ENCODE measurements at places on chromosomes 12 and 14. TPM values are rescaled to one million over a fixed set of nuclear protein-coding genes. Genes with fewer than 3 reads are reported as not detected.

GRCh38 chr12:104887452-104887851 lies 70.6 kb downstream of the SLC41A2 start:
- peak overlapping the region; percentile 51 for H3K27ac ChIP-seq
- peaks cover 26% of the 10 kb centered on the region for H3K4me1 ChIP-seq
- DNase-seq: no peak
- H3K4me3 ChIP-seq: no peak overlapping the region

DNA sequence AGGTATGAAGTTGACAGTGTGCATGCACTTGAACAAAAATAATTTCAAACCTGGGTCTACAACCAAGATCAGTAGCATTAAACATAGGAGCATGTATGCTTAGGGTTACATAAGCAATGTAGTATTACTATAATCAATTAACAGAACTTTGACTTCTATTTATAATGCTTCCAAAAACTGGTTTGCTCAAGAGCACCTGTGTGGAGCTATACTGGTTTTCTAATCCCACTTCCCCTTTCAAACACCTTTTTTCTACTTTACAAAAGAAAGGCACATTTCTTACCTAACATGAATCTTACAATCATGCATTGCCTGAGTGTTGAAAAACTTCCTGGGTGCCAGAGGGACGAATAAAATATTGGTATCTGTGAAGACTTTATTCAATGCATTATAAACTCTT lies 72.7 kb downstream of the EFCAB11 start:
- H3K36me3 ChIP-seq: no peaks in the 10 kb centered on the region
- DNase-seq: no peak
- no peaks in the 10 kb centered on the region for H3K27me3 ChIP-seq

DNA sequence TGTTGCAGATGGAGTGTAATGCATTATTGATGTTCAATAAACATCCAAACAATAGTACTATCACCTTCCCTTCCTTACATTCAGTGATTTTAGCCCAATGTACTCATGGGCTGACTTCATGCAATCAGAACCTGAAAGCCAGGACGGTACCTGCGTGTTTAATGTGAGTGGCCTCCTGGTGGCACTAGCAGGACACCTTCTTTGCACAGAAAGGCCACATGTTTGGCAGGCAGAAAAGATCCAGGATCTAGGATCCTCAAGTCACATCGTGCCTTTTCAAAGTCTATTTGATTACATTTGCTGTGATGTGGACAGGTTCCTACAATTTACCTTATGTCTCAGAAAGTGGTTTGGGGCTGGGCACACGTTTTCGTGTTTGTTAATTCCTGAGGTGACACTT lies 82.9 kb downstream of the NEDD1 start:
- no peak overlapping the region for H3K4me3 ChIP-seq
- no peak overlapping the region for H3K27ac ChIP-seq
- peaks cover 41% of the 10 kb centered on the region for H3K27me3 ChIP-seq
- peaks cover 9% of the 10 kb centered on the region for H3K4me1 ChIP-seq
- no peaks in the 10 kb centered on the region for H3K36me3 ChIP-seq
- peak; percentile 78 for DNase-seq

DNA sequence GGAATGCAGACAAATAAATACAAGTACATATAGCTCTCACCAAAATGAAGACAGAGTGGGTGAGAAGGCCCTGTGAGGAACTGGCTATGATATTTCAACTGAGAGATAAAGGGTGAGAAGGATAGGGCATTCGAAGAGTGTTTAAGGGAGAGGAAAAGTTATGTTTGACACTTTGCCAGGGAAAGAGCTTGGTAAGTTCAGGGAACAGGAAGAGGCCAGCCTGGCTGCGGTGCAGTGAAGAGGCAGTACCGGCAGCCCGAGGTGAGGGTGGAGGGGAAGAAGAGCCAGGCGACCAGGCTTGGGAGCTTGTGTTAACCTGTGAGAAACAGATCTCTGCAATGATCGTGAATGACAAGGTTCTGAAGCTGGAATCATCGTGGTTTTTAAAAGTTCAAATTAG lies 84.7 kb upstream of the RFX4 start:
- DNase-seq: no peak
- no peaks in the 10 kb centered on the region for H3K27me3 ChIP-seq
- H3K4me1 ChIP-seq: no peaks in the 10 kb centered on the region

The LRRC10 gene
- not detected for total RNA-seq

The IL22 gene
- not detected for total RNA-seq

DNA sequence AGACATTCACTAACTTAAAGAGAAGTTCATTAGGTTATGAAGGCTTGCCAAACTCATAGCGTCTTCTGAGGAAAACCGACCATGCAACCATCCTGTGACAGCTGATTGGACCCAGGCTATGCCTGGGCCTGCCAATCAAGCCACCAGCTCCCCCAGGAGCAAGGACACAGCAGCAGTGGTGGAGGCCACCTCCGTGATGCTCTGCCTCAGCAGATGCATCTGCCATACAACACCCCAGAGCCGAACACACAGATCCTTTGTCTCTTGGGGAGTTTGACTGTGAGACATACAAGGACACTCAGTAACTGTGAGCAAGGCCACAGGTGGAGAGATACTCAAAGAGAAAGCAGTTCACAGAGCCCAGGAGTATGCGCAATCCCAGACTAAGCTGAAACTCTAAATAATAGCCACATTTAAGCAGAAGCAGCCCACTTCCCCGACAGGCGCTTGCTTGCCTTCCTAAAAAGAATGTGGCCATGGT lies 10.0 kb upstream of the CNIH1 start:
- no peak overlapping the region for H3K27ac ChIP-seq
- DNase-seq: no peak
- H3K4me1 ChIP-seq: peaks cover 14% of the 10 kb centered on the region

GRCh38 chr14:66752109-66752508 lies 244.2 kb downstream of the GPHN start:
- H3K4me1 ChIP-seq: no peaks in the 10 kb centered on the region
- no peak overlapping the region for H3K4me3 ChIP-seq
- no peak overlapping the region for H3K27ac ChIP-seq
- DNase-seq: no peak

Measured in PC-3 (cell line).